Stomach (tissue), 19 donors: ENCODE measurements at places on chromosomes 5 and 9. TPM values are rescaled to one million over a fixed set of nuclear protein-coding genes. Genes with fewer than 3 reads are reported as not detected.

- no peak for DNase-seq
Measured at GRCh38 chr9:70061776-70062175, 18.1 kb downstream of the MAMDC2 start.

The COL15A1 gene
- polyA plus RNA-seq: 12.0 TPM

DNA sequence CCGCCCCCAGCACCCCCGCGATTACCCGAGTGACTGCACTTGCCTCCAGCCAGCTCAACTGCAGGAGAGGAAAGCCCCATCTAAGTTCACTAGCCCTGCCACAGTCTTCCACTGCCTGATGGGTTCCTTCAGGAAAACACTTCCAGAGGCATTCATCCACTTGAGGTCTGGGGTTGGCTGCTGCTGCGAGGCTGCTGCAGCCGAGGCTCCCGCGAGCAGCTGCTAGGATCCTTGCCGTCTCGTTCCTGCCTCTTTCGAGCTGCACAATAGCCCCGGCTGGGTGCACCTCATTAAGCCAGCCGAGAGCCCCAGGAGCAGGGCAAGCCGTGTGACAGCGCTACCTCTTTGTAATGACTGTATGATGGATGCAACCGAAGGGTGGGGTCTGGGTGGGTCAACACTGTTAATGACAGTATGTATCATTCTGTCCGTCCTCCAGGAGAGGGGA, 24.2 kb upstream of the ELAVL2 start:
- peak; percentile 43 for DNase-seq

The SH3RF2 gene
- polyA plus RNA-seq: 23.2 TPM

- DNase-seq: peak; percentile 71
Measured at GRCh38 chr5:139646912-139647505, 1.1 kb upstream of the CXXC5 start.

The HTR1A gene
- not detected for polyA plus RNA-seq
